ENCODE measurements at places on chromosomes 13 and 19. TPM values are rescaled to one million over a fixed set of nuclear protein-coding genes. Genes with fewer than 3 reads are reported as not detected.
A peak's percentile ranks its signal among the peaks of the same experiment; 100 is the strongest.

Gene SOHLH2
- not detected for total RNA-seq

Gene SIGLEC7
- total RNA-seq, result not detected

GRCh38 chr19:29579308-29579910 is 26.7 kb upstream of the POP4 start:
- peaks cover 74% of the 10 kb centered on the region for H3K27me3 ChIP-seq
- no peak overlapping the region for H3K27ac ChIP-seq
- peaks cover 10% of the 10 kb centered on the region for H3K36me3 ChIP-seq
- H3K4me3 ChIP-seq, result no peak overlapping the region
- H3K4me1 ChIP-seq, result peaks cover 46% of the 10 kb centered on the region

DNA sequence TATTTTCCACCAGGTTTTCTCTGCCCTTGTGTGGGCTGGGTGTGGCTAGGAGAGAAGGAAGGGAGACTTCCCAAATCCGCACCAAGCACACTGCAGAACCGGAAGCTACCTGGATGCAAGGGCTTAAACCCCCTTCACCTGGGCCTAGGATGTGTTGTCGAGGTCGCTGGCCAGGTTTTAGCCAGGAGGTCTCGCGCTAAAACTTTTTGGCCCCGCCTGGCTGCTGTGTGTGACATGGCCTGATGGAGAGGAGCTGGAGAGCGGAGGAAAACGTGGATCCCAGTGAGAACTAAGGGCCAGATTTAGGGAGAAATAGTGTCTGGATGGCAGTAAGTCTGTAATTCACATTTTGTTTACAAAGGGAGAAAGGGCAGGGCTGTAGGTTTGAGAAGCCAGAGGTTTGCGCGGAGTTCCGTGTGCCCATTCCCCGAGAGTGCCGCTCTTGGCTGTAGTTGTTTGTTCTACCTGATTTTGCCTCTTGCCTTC is 3.1 kb upstream of the TSHZ3 start:
- H3K4me1 ChIP-seq, result peaks cover 57% of the 10 kb centered on the region
- H3K36me3 ChIP-seq, result peaks cover 3% of the 10 kb centered on the region
- no peak overlapping the region for H3K27ac ChIP-seq
- H3K4me3 ChIP-seq, result peak overlapping the region; percentile 94
- no peak for DNase-seq
- H3K27me3 ChIP-seq, result peaks cover 76% of the 10 kb centered on the region

GRCh38 chr13:94170145-94170571 is 309.3 kb downstream of the DCT start:
- H3K4me3 ChIP-seq, result no peak overlapping the region
- no peak for DNase-seq
- H3K27ac ChIP-seq, result no peak overlapping the region
- no peaks in the 10 kb centered on the region for H3K4me1 ChIP-seq

GRCh38 chr13:51000571-51001260 is 91.1 kb downstream of the RNASEH2B start:
- H3K27me3 ChIP-seq, result peaks cover 14% of the 10 kb centered on the region
- H3K4me1 ChIP-seq, result no peaks in the 10 kb centered on the region
- no peak overlapping the region for H3K27ac ChIP-seq
- no peak overlapping the region for H3K4me3 ChIP-seq

All from activated T-cell treated with anti-CD3 and anti-CD28 coated beads, Interleukin-2, amount 50 U/mL, for 72 hours (primary cell).